Stimulated activated CD8-positive, alpha-beta memory T cell treated with anti-CD3 and anti-CD28 coated beads, Interleukin-15, amount 100 ng/mL, for 24 hours (primary cell): ENCODE measurements at places on chromosomes 4 and X.

- no peak for DNase-seq
These were observed 407.0 kb downstream of the BCOR start for GRCh38 chrX:39690541-39691415.

DNA sequence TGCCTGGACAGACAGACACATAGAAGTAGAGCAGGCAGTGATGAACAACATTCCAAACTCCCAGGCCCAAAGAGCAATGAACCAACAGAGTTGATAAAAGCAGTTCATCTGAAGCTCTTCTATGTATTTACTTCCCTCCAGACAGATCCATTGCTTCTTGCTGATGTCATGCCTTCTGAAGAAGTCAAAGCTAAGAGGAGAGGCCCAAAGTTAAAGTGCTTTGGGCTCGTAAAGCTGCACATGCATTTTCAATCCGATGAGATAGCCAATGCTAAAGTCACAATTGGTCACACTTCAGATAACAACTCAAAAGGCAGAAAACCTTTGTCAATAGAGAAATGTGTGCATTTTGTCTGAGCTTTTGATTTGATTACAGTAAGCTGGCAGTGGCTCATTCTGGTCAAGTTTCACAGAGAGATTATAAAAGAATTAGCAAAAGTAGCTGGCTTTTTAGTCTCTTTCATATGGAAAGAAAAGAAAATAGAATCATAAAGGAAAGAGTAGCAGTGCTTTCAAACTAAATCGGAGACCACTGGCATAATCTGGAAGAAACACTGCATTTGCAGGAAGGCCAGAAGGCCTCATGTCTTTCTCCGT lies 82.0 kb downstream of the GPC4 start:
- DNase-seq, result no peak

DNA sequence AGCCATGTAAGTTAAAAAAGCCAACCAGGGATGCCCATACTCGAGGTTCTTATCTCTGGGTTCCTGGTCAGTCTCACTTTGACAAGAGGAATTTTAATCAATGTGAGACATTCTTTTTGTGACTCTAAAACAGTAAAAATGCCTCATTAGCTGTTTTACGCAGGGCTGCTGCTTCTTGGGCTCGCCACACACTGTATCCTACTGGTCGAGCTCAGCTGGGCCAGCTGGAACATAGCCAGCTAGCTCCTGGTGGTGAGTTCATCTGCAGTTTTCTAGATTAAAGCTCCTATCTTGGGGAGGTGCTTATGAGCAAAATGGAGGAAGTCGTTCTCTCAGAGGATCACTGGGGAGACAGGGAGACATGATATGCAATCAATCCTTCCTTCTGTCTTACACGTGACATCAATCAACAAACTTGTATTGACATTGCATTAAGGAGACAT lies 55.9 kb upstream of the LEF1 start:
- DNase-seq, result no peak

DNA sequence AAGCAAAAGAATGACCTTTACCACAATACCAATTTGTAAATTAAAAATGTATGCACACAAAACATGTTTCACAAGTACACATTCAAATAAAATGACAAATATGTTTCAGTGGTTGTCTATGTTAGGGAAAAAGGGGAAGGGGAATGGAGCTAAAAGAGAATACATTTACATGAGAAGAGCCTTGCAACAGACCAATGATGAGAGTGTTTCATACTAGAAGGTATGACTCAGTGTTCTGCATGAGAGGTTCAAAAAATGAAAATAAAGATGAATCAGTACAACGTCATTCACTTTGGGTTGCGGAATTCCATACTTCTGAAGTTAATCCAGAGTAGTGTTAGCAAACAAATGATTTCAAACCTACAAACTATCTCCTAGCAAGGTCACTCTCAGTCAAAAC lies 51.7 kb downstream of the RPGR start:
- no peak for DNase-seq

DNA sequence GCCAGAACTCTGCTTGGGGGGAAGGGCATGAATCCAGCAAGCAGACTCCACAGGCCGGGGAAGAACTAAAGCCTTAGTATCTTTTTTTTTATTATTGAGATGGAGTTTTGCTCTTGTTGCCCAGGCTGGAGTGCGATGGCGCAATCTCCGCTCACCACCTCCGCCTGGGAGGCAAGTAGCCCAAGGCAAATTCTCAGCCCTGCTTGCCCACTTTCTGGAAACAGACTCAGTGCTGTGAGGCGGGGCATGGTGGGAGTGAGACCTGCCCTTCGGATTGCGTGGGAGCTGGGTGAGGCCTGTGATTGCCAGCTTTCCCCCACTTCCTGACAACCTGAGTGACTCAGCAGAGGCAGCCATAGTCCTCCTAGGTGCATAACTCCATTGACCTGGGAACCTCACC lies 348.8 kb downstream of the GASK1B start:
- DNase-seq, result no peak

DNA sequence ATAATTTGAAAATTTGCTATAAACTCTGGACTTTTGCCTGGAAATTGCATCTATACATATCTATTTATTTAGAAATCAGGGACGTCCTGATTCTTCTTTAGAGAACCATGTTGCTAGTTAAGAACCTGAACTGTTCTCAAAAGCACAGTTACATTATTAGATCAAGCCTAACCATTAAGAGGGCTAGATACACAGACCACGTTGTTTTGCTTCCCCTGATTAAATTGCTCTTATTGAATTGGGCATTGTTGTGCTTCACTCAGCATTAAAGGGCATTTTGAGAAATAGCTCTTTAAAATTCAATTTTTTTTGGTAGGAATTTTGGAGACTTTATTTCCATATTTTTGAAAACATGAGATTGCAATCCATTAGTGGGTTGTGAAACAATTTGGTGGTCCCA lies 44.4 kb downstream of the FIP1L1 start:
- DNase-seq, result no peak

- DNase-seq, result no peak
These were observed 29.0 kb downstream of the TRMT44 start for GRCh38 chr4:8469550-8469949.

DNA sequence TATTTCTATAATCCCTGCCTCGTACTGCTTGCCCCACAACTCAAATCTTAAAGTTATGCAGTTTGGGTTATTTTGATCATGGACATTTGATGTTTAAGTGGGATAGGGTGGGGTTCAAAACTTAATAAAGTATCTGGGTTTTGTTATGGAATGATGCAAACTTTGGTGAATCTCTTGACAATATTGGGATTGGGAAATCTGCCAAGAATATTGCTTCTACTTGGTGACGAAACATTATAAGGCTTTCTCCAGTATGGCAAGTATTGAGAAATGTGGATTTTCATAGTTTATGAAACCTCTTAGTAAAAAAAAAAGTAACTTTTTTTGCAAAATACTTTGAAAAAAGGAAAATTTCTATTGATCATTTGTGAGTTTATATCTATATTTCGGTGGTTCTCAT lies 130.8 kb upstream of the SFRP2 start:
- DNase-seq, result no peak

DNA sequence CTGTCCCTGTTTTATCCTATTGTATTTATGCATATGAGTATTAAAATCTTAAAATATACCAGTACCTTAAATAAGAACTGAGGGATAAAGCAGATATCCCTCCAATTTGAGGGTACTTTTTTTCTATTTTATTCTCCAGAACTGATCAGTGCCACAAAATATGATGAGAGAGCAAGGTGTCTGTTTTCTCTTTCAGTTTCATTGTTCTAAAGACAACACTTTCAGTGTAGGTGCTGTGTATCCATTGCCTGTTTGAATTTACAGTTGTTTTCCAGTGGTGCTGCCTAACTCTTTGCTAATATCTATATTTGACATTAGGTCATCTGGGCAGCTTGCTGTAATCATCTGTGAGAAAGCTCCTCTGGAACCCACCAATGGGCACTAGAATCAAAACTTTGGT lies 394.7 kb downstream of the IL1RAPL1 start:
- DNase-seq, result no peak

- no peak for DNase-seq
These were observed 48.8 kb downstream of the IGFBP7 start for GRCh38 chr4:57061395-57061794.

GRCh38 chrX:118660085-118660484 lies 67.3 kb upstream of the IL13RA1 start:
- no peak for DNase-seq

DNA sequence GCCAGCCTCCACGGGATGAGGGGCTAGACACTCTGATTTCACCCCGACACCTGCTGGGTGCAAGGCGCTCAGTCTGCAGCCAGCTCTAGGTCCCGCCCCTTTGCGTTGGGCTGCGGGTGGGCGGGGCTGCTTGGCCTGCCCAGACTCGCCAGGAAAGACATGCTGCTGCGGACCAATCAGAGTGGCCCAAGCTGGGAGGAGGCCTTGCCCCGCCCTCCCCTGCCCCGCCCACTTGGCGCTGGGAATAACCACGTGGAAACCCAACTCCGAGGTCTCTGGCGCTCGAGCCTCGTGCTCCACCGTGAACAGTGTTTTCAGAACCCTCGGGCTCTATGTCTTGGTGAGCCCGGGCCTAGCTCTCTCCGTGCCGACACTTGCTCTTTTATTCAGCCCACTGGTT lies 5.3 kb upstream of the VMA21 start:
- DNase-seq, result no peak

DNA sequence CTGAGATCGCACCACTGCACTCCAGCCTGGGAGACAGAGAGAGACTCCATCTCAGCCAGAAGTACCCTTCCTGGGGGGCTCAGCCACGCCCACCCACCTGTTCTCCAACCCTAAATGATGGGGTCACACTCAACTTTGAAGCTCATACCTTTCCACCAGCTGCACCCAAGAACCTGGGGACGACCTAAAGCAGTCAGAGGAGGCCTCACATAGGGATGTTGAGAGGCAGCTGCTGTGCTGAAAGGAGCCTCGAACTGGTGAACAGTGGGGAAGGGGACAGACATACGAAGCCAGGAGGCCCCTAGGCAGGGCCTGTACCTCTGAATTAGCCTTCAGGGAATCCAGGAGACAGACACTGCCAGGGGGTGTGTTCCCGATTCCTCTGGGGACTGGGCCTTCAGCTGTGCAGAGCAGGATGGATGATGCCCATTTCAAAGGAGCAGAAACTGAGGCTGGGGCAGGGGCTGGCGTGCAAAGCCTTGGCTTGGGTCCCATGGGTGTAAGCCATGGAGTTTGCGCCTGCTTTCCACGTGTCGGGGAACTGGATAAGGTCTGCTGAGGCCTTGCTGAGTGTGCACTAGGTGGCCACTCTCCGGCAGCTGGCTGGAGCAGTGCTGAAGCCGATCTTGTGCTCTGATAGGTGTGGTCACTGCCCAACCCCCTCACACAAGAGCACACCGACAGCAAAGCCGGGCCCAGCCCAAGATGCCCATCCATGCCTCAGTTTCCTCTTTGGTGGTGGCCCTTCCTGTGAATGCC lies 130.8 kb downstream of the CPZ start:
- DNase-seq, result no peak

GRCh38 chrX:109393859-109394258 lies 88.0 kb downstream of the GUCY2F start:
- no peak for DNase-seq

DNA sequence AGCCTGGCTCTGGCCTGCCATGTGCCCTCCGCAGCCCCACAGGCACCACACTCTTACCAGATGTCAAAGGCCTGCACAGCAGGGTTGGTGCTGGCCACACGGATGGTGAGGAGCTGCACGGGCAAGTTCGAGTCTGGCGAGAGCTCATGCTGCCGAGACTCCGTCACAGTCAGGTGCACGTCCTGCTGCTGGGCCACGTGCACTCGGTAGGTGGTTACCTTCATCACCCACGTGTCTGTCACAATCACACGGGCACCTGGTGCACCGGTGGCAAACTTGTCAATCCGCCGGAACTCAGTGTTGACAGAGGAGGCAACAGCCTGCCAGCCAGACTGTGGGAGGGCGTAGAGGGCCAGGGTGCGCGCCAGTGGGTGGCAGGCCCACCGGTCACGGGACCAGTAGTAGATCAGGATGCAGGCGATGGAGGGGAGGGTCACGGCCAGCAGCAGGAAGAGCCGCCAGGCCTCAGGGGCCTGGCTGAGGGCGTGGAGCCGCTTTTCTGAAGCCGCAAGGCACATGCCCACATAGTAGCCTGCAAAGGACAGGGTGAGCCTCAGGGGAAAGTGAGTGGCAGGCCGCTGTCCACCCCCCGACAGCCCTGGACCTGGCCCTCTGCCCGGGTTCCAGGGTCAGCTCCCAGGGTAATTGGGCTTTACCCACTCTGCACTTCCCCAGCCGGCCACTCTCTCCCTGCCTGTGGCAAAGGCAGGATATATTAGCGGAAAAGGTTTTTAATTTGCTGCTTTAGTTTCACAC lies 2.9 kb downstream of the TMEM129 start:
- DNase-seq, result no peak

- no peak for DNase-seq
These were observed 3.1 kb downstream of the ZNF185 start for GRCh38 chrX:152900937-152901445.

DNA sequence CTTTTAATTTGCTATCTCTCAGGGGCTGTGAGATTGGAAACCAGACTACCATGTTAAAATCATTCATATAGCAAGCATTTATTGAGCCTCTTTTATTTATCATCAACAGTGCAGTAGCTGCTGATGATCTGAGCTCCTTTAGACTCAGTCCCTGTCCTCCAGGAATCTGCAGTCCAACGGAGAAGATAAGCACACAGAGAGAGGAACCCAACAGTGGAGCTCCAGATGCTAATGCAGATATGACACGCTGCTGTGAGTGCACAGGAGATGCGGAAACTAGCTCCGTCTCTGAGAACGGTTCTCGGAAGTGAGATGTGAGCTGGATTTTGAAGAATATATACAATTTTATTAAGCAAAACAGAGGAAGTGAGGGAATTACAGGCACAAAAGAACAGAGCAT lies 35.4 kb downstream of the DCHS2 start:
- DNase-seq, result no peak

DNA sequence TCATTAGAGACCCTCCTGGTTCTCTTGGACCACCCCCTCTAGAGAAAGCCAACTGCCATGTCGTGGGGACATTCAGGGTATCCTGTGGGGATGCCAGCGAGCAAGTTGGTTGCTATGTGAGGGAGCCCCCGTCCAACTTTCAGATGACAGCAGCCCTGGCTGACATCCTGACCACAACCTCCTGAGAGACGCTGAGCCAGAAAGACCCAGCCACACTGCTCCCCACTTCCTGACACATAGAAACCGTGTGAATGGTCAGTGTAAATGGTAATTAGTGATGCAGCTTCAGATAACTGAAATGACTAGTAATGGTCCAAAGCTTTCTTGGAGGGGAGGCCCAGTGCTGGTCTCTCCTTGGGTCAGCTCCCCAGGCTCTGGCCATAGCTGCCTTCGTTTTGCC lies 10.8 kb downstream of the CLCN4 start:
- no peak for DNase-seq

- DNase-seq, result no peak
These were observed 18.8 kb downstream of the L1CAM start for GRCh38 chrX:153867139-153867538.

DNA sequence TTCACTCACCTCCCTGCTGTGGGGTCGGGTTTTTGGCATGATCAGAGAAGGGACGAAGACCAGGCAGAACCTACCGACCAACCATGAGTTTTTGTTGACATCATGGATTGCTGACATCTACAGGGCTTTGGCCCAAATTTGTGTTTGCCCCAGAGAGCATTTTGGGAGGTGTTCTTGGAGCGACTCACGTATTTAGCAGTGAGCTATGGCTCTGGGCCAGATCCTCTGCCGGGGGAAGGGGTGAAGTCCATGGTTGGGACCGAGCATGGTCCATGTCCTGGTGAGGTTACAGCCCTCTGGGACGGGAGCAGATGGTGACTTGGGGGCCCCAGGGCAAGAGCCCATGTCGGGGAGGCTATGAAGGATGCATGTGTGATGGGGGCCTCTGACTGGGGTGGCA lies 17.4 kb downstream of the SORCS2 start:
- DNase-seq, result no peak
